Lower lobe of right lung (tissue), 2 donors: ENCODE measurements at places on chromosomes 12 and 14. TPM values are rescaled to one million over a fixed set of nuclear protein-coding genes. Genes with fewer than 3 reads are reported as not detected.

DNA sequence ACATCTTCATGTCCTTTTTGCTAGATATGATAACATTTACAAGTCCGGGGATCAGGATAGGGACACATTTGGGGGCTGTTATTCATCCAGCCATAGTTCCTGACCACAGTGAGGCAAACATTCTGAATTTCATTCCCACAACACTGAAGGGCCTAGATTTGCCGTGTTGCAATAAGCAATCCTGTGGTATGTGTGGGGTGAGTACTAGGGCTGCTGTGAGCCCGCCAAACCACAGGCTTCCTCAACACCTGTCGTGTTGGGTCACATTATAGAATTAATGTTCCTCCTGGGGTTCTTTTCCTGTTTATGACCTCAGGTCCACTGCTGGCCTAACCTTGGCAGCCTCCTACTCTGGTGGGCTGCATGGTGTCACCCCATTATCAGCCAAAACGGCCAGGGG lies 119.2 kb downstream of the TBC1D30 start:
- peaks cover 15% of the 10 kb centered on the region for H3K4me1 ChIP-seq
- H3K36me3 ChIP-seq = no peaks in the 10 kb centered on the region
- no peak overlapping the region for H3K27ac ChIP-seq
- no peak for DNase-seq
- no peaks in the 10 kb centered on the region for H3K27me3 ChIP-seq

- H3K36me3 ChIP-seq = no peaks in the 10 kb centered on the region
- DNase-seq = no peak
- H3K27me3 ChIP-seq = no peaks in the 10 kb centered on the region
- H3K4me3 ChIP-seq = no peak overlapping the region
- H3K4me1 ChIP-seq = no peaks in the 10 kb centered on the region
Observed at GRCh38 chr14:51071857-51072256, 23.0 kb downstream of the TRIM9 start.

Gene SPIC
- total RNA-seq = not detected

DNA sequence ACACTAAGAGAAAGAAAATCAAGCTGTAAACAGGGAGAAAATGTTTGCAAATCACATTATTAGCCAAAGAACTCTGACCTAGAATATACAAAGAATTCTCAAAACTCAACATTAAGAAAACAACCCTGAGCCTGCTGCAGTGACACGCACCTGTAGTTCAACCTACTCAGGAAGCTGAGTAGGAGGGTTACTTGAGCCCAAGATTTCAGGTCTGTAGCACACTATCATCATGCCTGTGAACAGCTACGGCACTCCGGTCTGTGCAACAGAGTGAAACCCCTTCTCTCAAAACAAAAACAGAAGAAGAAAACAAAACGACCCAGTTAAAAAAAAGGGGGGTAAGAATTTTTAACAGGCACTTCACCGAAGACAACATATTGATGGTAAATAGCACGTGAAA lies 20.8 kb downstream of the SAV1 start:
- H3K27ac ChIP-seq = no peak overlapping the region
- no peak for DNase-seq
- H3K27me3 ChIP-seq = no peaks in the 10 kb centered on the region
- H3K4me1 ChIP-seq = no peaks in the 10 kb centered on the region

DNA sequence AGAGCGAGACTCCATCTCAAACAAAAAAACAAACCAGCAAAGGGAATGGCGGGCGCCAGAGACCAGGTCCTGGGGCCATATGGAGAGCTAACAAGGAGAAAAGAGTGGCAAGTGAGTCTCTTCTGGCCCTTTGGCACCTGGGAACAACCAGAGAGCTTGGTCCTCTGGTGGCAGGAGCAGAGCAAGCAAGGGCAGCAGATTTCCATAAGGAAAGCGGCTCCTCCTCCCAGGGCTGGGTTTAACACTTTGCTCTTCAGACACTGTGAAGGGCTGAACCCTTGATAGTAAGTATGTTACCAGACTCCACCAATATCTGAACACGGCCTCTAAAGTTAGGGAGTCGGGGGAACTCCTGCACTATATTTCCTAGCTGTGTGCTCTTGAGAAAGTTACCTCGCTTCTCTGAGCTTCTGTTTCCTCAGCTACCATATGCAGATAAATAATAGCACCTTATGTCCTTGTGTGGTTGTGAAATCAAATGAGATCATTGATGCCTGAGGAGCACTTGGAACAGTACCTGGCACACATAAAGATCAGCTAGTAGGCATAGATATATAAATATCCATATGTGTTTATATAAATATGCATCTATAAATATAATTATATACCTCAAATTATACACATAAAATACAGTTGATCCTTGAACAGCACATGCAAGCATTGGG lies 33.4 kb upstream of the PLEKHG6 start:
- no peaks in the 10 kb centered on the region for H3K36me3 ChIP-seq
- DNase-seq = peak; percentile 43
- no peaks in the 10 kb centered on the region for H3K27me3 ChIP-seq

DNA sequence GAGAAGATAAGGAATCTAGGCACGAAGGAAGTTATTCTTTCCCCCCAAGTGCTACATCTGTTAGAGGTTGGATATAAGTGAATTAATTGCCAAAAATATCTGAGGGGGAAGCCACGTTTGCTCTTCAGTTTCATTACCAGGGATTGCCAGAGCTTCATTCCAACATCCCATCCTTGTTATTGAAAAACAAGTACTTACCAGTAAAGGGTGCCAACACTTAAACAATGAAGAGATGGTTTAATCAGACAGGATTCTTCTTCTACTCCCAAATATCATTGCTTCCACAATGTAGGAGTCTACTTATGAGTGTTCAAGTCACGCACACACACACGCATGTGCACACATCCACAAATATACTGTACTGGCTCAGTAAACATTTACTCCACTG lies 312.4 kb downstream of the RPAP3 start:
- H3K36me3 ChIP-seq = no peaks in the 10 kb centered on the region
- DNase-seq = no peak

Gene ZNF664
- total RNA-seq = 84.2 TPM

DNA sequence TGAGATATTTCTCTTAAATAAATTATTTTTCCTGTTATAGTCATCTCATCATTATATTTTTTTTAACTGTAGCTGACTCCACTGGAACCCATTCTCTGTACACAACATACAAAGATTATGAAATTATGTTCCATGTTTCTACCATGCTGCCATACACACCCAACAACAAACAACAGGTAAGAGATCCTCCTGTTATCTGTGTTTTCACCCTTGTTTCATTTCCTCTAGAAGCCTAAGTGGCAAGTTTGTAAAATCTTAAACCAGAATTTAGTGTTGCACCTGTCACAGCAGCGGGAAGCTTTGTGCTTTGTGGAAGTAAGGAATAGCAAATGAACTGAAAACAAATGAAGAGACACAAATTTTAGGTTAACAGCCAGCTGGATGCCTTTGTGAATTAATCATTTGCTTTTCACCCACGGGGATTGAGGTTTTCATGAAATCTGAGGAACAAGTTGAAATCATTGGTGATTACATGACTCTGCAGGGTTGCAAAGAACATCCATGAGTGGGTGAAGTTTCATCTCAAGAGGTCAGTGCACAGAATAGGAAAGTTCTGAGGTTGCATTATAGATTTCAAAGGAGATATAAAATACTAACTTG lies 273.9 kb upstream of the RGS6 start:
- peaks cover 12% of the 10 kb centered on the region for H3K36me3 ChIP-seq
- no peaks in the 10 kb centered on the region for H3K4me1 ChIP-seq
- no peak overlapping the region for H3K27ac ChIP-seq
- DNase-seq = no peak
- no peak overlapping the region for H3K4me3 ChIP-seq

- DNase-seq = no peak
- no peak overlapping the region for H3K4me3 ChIP-seq
- H3K27ac ChIP-seq = no peak overlapping the region
- peaks cover 8% of the 10 kb centered on the region for H3K36me3 ChIP-seq
- H3K4me1 ChIP-seq = peaks cover 11% of the 10 kb centered on the region
Observed at GRCh38 chr12:106098691-106099200, 40.0 kb downstream of the NUAK1 start.

DNA sequence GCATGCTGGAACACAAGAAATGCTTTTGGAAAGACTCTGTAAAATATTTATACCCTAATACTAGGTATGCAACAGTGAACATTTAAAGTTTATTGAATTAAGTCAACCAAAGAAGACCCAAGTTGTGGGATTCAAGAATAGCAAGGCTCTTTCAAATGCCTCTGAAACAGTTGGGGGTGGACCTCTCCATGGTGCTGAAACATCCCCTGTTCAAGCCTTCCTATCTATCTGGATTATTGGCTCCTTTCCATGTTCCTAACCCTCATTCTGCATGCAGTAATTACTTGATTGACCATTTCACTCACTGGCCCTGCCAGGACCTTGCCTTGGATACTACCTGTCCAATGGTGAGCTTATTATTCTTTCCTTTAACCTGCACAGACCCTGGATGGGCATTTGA lies 349.7 kb downstream of the NRXN3 start:
- H3K27ac ChIP-seq = no peak overlapping the region
- no peaks in the 10 kb centered on the region for H3K4me1 ChIP-seq
- H3K4me3 ChIP-seq = no peak overlapping the region
- DNase-seq = no peak
- no peaks in the 10 kb centered on the region for H3K36me3 ChIP-seq
- H3K27me3 ChIP-seq = no peaks in the 10 kb centered on the region

- no peaks in the 10 kb centered on the region for H3K4me1 ChIP-seq
- no peak overlapping the region for H3K4me3 ChIP-seq
- peaks cover 3% of the 10 kb centered on the region for H3K27me3 ChIP-seq
- DNase-seq = no peak
- H3K36me3 ChIP-seq = no peaks in the 10 kb centered on the region
Observed at GRCh38 chr12:121953695-121954094, 35.3 kb downstream of the CFAP251 start.

Gene ADAMTS20
- total RNA-seq = not detected

Gene C12orf50
- total RNA-seq = not detected

DNA sequence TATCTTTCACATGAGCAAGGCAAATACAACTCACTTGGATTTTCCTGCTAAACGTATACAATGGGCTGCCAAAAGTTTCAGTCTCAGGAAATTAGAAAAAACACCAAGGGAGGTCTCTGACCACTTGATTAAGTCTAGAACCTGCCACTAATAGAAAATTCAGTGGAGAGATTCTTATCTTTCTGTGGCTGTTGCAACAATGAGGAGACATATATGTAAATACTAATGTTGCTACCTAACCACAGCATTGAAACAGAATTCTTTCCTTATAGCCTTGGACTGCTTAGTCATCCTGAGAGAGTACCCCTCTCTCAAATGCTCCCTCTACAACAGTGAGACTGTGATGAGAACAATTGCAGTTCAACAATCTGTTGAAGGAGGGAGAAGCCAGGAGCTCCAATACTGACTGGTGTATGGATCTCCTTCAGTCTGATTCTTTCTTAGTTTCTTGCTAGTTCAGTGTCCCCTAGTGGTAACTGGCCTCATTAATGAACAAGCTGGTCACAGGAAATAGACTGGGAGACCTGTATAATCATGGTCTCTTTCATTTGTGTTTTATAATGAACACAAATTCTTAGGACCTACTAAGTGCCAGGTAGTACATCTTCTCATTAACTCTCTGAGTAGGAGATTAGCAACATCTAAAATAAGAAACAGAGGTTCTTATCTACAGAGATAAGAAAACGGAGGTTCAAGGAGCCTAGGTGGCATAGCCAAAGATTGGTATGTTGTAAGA lies 164.5 kb downstream of the SLC38A4 start:
- H3K27ac ChIP-seq = peak overlapping the region; percentile 50
- H3K4me1 ChIP-seq = peaks cover 33% of the 10 kb centered on the region
- no peak for DNase-seq

- DNase-seq = no peak
- H3K4me1 ChIP-seq = peaks cover 34% of the 10 kb centered on the region
- H3K27ac ChIP-seq = peak overlapping the region; percentile 95
Observed at GRCh38 chr12:93442411-93443340, 929 bp upstream of the UBE2N start.

DNA sequence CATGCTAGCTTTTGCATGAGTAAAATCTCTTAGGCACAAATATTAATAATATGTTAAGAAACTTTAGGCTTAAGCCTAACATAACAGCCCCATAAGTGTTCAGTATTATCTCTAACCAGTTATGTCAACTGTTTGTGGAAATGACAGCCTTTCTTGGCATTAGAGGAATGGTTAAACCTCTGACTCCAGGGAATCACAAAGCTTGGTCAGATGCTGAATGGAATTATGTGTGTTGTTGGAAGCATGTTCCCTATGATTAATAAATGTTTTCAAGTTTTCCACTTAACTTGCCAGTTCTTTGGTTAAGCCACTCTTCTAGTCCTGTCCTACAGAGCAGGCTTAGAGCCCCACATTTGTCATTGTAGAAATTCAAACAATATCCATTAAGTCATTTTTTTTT lies 17.0 kb downstream of the PSEN1 start:
- DNase-seq = no peak
- H3K4me1 ChIP-seq = no peaks in the 10 kb centered on the region
- H3K27me3 ChIP-seq = no peaks in the 10 kb centered on the region
- no peak overlapping the region for H3K4me3 ChIP-seq
- H3K27ac ChIP-seq = no peak overlapping the region
- H3K36me3 ChIP-seq = peaks cover 99% of the 10 kb centered on the region

GRCh38 chr12:20040831-20041230 lies 327.5 kb upstream of the PDE3A start:
- H3K27ac ChIP-seq = no peak overlapping the region
- no peaks in the 10 kb centered on the region for H3K27me3 ChIP-seq
- no peak overlapping the region for H3K4me3 ChIP-seq

Gene FAM181A
- 6.4 TPM for total RNA-seq

Gene GARIN6
- total RNA-seq = not detected

DNA sequence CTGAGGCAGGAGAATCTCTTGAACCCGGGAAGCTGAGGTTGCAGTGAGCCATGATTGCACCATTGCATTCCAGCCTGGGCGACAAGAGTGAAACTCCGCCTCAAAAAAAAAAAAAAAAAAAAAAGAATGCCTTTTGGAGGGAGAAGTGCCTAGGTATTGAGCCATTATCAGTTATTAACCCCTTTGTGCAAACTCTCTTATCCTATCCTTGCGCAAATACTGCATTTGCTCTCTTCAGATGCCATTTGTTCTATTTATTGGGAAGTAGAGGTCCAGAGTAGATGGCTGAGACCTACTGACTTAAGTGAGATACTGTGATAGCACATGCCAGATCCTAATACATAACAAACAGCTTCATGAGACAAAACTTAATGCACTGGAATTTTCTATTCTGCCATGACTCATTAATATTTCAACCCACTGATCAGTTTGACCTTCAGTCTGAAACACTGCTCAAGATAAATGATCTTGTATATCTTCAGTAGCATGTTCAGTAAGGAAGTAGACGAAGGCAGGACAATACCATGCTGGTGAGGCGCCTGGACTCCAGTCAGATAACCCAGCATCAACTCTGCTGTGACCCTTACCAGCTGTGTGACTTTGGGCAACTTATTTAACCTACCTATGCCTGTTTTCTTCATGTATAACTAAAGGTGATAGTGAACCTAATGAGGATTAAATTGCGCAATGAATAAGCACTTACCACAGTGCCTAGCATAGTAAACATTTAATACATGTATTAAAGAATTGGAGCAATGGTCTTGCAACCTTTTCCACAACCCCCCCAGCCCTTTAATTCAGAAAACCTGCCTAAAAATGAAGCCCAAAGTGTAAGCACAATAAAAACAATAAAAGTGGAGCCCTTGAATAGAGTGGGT lies 5.7 kb upstream of the DNAAF2 start:
- peaks cover 23% of the 10 kb centered on the region for H3K36me3 ChIP-seq
- peaks cover 37% of the 10 kb centered on the region for H3K4me1 ChIP-seq
- H3K4me3 ChIP-seq = no peak overlapping the region
- H3K27me3 ChIP-seq = no peaks in the 10 kb centered on the region

Gene SLC5A8
- total RNA-seq = 1.3 TPM

GRCh38 chr12:77724367-77724957 lies 106.2 kb upstream of the NAV3 start:
- DNase-seq = no peak
- no peak overlapping the region for H3K4me3 ChIP-seq
- H3K27ac ChIP-seq = no peak overlapping the region
- H3K36me3 ChIP-seq = no peaks in the 10 kb centered on the region

Gene OR5AU1
- not detected for total RNA-seq
